ENCODE measurements at places on chromosomes 7 and 10. TPM values are rescaled to one million over a fixed set of nuclear protein-coding genes. Genes with fewer than 3 reads are reported as not detected.

GRCh38 chr10:121231079-121231478 lies 367.2 kb downstream of the FGFR2 start:
- no peak overlapping the region for H3K4me3 ChIP-seq
- H3K27me3 ChIP-seq: 0 out of 2 replicates have a peak, but pooled peaks cover 2% of the 10 kb centered on the region
- H3K36me3 ChIP-seq: no peaks in the 10 kb centered on the region
- H3K27ac ChIP-seq: no peak overlapping the region

DNA sequence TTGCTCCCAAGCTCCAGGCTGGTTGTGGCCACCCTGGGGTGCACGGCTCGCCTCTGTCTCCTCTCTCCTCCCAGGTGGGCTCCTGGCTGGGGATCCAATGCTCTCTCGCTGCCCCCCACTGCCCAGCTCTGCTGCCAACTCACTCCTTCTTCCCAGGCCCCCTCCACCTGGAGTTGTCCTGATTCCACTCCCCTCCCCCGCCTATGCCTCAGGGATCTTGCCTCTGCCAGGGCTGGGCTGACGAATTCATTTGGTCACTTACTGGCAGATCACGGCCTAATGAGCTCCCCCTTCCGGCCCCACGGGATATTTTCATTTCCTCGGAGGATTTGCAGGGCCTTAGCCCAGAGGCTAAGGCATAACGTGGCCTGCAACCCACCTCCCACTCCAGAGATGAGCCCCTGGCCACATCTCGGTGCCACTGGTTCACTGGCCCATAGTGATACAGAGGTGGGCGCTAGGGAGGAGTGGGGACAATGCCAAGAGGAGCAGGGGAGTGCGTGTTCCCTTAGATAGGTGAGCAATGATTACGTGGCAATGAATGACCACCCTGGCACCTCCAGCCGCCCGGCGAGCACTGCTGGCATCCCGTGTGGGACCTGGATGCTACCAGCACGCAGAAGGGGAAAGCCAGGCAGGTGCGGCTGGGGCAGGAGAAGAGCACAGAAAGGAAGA lies 344.6 kb upstream of the SHH start:
- no peak overlapping the region for H3K27ac ChIP-seq
- DNase-seq: peak; percentile 19
- no peaks in the 10 kb centered on the region for H3K27me3 ChIP-seq
- H3K4me1 ChIP-seq: no peaks in the 10 kb centered on the region
- H3K36me3 ChIP-seq: no peaks in the 10 kb centered on the region
- H3K4me3 ChIP-seq: no peak overlapping the region

DNA sequence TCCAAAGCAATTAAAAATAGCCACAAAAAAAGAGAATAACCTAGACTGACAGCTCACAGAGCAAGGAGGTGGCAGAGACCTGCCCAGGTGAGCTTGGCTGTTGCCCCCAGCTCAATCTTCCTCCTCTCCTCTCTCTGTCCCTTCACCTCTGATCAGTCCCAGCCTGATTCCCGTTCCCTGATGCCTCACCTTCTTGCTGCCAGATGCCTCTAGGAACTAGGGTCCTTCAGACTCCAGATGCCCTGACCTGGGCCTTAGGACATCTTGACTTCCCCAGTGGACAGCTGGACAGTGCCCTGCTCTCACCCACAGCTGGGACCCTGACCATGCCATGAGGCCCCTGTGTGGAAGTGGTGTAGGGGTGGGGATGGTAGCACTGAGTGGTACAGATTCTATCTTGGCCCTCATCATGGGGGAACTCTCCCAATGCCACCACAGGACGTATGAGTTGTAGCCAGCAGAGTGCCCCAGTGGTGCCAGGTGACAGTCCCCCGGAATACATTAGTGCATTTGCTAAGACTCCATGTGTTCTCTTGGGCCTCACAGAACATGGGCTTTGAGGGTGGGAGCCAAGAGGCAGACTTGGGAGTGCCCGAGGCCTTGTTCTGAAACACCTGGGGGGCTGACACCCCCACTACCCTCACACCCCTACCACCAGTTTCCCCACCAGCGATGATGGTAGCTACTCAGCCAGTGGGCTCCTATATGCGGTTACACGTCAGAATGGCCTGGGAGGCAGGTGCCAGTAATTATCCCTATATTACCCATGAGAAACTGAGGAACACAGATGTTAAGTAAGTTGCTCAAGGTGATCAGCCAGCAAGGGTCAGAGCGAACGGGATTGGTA lies 2.0 kb downstream of the DEPP1 start:
- no peaks in the 10 kb centered on the region for H3K36me3 ChIP-seq
- DNase-seq: no peak
- no peaks in the 10 kb centered on the region for H3K27me3 ChIP-seq

DNA sequence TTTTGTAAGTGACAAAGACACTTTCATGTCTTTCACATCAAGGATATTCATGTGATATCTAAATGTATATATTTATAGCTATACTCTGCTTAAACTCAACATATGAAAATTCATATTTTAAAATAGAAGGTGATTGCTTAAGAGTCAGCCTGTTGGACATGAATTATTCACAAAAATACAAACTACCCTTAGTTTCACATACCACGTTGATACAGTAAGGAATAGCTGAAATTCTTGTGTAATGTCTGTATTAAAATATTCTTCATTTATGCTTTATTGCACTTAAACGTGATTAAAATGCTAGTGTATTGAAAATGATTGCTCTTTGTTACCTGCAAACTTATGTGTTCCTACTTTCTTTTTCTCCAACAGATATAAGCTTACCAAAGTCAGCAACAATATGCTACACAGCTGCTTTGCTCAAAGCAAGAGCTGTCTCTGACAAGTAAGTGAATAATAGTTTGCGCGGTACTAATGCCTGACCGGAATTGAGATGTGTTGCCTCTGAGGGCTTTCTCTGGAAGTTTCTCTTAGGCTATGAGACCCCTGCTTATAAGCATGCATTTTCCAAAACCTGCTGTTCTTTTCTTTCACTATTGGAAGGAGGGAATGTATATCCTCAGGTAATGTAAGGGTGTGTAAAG lies 133.8 kb downstream of the WNT2 start:
- H3K4me1 ChIP-seq: no peaks in the 10 kb centered on the region
- H3K36me3 ChIP-seq: no peaks in the 10 kb centered on the region
- no peak overlapping the region for H3K4me3 ChIP-seq
- H3K27ac ChIP-seq: no peak overlapping the region

The UCMA gene
- total RNA-seq: 4.1 TPM

The KCP gene
- total RNA-seq: 1.8 TPM
